Stimulated activated CD8-positive, alpha-beta memory T cell treated with anti-CD3 and anti-CD28 coated beads, Interleukin-15, amount 100 ng/mL, for 4 hours (primary cell): ENCODE measurements at places on chromosomes 1 and 21.
A peak's percentile ranks its signal among the peaks of the same experiment; 100 is the strongest.

DNA sequence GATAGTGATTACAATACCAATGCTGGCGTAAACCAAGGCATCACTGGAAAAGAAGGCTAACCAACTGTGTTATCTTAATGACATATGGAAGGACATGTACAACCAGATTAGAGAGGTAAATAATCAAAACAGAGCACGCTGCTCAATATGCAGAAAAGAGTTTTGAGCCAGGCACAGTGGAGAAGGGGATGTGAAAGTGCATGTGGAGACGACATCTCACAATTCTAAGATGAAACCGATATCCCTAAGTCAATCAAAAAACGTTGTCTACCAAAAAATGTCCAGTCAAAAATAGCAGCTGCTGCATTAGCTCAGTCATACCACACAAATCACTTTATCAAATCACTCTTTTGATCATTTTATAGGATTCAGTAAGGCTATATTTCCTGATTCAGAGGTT, 116.3 kb upstream of the OLIG2 start:
- DNase-seq: no peak

- no peak for DNase-seq
Observed at GRCh38 chr1:115676498-115677181, 34.9 kb downstream of the VANGL1 start.

GRCh38 chr1:18064534-18064933, 43.1 kb upstream of the IGSF21 start:
- no peak for DNase-seq

DNA sequence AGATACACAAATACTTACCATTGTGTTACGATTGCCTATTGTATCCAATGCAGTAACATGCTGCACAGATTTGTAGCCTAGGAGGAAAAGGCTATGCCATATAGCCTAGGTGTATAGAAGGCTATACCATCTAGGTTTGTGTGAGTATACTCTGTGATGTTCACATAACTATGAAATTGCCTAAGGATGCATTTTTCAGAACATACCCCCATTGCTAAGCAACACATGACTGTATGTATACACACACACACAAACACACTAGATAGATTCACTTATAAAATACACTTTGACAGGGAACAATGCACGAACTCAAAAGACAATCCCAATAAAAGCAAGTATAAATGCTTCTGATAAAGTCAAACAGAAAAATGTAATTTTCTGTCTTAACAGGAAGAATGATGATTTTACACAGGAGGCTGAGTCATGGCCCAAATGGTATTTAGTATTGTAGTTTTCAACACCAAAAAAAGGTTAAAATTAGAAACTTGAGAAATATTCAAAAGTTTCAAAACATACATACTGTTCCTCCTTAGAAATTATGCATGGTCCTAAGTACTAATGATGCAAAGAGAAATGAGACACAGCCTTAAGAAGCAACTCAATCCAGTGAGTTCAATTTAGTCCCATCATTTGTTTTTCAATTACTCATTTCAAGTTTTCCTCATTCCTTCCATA, 12.2 kb downstream of the FH start:
- DNase-seq: no peak

DNA sequence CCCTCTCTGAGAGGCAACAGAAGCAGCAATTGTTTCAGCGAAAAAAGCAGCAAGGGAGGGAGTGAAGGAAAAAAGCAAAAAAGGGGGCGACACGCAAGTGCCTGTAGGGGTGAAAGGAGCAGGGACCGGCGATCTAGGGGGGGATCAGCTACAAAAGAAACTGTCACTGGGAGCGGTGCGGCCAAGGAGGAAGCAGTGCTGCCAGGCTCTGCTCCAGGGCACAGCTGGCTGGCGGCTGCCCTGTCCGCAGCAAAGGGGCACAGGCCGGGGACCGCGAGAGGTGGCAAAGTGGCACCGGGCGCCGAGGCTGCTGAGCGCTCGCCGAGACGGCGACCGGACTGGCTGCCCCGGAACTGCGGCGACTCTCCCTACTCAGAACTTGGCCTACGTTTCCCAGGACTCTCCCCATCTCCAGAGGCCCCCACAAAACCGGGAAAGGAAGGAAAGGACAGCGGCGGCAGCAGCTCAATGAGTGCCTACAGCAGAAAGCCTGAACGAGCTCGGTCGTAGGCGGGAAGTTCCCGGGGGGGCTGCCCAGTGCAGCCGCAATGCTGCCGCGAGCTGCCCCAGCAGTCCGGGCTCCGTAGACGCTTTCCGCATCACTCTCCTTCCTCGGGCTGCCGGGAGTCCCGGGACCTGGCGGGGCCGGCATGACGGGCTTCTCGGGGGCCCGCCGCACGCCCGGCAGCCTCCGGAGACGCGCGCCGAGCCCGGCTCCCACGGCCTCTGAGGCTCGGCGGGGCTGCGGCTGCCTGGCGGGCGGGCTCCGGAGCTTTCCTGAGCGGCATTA, 1.0 kb upstream of the CDKN2C start:
- peak; percentile 14 for DNase-seq

GRCh38 chr1:8345621-8346415, 27.9 kb downstream of the SLC45A1 start:
- DNase-seq: no peak

GRCh38 chr1:236888903-236889302, 93.8 kb downstream of the MTR start:
- DNase-seq: no peak

DNA sequence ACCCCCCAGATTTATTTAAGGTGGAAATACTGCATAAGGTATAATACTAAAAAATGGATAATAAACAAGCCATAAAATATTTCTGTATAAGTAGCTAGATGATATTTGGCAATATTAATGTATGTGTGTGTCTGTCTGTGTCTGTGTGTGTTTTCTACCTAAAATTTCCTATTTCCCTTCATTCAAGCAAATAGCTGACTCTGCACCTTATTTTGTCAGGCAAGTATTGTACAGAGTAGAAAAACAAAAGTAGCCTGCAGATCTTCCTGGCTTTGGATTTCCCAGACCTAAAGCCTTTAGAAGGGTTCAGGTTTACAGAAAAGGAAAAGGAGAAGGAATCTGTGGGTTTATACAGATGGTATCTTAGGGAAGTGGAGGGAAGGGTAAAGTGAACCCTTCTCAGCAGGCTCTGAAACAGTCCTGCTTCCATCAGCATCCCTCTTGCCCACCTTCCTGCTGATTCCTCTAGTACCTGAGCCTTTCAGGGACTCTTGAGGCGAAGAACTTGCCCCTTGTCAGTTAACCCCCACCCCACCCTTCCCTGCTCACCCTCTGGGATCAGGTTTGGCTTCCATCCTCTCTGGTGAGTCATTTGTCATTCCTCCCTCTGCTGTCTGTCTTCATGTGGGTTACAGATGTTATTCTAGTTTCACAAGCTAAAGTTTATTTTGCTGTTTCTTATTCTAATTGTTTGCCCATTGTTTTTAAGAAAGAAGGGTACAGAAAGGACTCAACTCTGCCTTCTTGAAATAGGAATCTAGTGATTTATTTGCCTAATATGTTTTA, 21.7 kb upstream of the RGS16 start:
- DNase-seq: no peak

- no peak for DNase-seq
Observed at GRCh38 chr21:35697321-35697808, 363.0 kb downstream of the SETD4 start.

- DNase-seq: no peak
Observed at GRCh38 chr1:5661196-5662085, 330.8 kb downstream of the NPHP4 start.

DNA sequence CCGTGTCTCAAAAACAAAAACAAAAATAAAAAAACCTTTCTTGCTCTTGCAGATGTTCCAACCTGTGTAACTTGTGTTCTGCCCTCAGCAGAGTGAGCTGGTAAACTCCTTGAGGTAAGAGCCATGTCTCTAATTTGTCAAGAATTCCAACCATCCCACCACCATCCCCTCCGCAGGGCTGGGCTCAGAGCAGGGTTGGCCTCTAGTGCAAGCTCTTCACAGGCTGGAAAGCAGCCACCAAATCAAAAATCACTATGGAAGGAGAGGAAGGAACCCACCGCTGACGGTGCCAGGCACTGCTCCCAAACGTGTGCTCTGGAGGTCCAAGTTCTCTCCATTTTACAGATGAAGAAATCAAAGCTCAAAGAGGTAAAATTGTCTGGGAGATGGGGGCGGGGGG, 9.4 kb downstream of the PLEKHA6 start:
- no peak for DNase-seq

DNA sequence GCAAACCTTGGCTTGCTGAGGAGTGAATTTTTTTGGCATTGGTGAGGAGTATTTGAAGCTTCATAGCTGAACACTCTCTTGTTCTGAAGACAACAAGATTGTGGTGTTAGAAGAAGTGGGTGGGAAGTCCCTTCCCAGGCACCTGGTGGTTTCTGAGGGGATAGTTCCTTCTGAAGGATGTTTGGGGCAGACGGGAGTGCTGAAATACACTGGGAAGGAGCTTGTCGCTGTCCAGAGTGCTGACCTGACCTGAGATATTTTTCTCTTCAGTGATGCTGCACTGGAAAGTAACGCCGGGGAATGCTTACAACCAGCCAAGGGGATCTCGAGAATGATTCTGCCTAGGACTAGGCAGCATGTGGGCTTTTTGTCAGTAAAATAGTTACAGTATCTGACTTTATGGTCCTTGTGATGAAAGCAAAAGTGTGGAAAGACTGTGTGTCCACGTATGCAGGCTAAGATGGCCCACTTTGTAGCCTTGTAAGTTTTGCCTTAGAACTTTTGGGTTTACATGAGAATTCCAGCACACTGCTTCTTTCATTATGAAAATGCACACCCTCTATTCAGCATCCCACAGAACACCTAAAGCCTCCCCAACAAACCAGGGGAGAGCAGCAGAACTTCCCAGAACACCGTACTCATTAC, 33.1 kb upstream of the NFASC start:
- DNase-seq: no peak

DNA sequence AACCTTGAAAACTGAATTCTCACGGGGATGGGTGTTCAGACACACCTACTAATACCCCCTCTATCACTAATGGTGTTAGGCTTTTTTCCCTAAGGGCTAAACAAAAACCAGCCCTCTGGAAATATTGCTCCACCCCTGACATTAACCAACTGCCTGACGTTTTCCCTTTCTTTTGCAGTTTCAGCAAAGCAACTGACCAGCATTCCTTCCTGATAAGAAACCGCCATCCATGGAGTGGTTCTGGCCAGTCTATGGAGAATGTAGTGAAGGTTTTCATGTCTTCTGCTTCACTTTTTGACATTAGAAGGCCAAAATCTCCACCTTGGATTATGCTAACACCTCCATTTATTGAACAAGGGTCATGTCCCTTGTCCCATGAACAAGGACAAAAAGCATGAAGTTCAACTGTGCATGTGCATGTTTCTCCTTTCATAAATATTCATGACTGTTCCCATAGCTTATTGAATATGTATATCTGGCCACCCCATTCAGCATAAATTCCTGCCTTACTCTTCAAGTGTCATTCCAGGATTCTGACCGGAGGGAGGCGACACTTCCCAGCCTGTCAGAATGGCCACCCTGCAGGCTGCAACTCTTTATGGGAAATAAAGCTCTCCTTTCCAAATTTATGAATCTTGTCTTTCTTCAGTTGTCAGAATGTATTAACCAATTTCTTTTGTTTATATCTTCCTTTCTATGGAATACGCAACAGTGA, 314.3 kb downstream of the HHIPL2 start:
- no peak for DNase-seq

- peak; percentile 41 for DNase-seq
Observed at GRCh38 chr1:89545264-89546038, 20.8 kb downstream of the LRRC8B start.

- DNase-seq: no peak
Observed at GRCh38 chr1:36172017-36172747, 16.2 kb downstream of the MAP7D1 start.

- no peak for DNase-seq
Observed at GRCh38 chr1:20200966-20201365, 14.6 kb upstream of the PLA2G2C start.
